ENCODE measurements at places on chromosomes 4 and X.

GRCh38 chrX:102042372-102043325, 82.8 kb upstream of the TCEAL2 start:
- no peak for DNase-seq

DNA sequence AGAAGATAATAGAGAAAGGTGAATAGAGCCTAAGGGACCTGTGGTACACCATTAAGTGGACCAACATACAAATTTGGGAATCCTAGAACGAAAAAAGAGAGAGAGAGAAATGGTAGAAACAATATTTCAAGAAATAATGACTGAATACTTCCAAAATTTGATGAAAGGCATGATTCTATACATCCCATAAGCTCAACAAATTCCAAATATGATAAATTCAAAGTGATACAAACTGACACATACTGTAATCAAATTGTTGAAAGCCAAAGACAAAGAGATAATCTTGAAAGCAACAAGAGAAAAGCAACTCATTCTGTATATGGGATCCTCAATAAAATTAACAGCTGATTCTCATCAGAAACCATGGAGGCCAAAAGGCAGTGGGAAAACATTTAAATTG, 20.6 kb upstream of the ZC4H2 start:
- no peak for DNase-seq

DNA sequence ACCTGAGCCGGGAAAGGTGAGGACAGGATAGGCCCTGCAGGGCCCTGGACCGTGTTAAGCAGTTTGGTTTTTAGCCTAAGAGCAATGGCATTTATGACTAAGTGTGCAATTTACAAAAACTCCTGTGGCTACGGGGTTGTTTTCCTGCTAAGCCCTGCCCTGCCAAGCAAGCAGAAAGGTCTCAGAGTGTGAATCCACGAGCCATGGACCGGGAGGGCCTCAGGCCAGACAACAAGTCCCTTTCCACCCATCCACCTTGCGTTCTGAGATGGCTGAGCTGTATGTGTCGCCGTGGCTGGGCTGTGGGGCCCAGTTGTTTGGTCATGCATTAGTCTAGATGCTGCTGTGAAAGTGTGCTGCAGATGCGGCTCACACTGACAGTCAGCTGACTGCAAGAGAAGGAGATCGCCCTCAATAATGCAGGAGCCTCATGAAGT, 33.9 kb upstream of the AFAP1 start:
- no peak for DNase-seq

GRCh38 chr4:47217884-47218283, 186.5 kb downstream of the GABRB1 start:
- no peak for DNase-seq

- DNase-seq, result no peak
Observed at GRCh38 chr4:16707874-16708273, 190.6 kb downstream of the LDB2 start.

DNA sequence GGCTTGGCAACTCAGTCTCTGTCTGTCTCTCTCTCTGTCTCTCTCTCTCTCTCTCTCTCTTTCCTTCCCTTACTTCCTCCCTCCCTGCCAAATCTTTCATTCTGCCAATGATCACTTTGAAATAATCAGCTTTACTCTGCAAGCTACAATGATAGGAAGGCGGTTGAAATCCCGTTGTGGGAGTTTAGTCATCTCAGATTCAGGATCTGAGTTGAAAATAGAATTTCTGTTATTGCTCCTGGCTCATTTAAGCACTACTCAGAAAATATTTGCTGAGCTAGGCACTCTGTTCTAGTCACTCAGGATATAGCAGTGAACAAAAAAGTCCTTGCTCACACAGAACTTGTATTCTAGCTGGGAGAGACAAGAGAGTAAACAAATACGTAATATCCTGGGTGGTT, 56.3 kb upstream of the DCTD start:
- no peak for DNase-seq

GRCh38 chr4:5019274-5019673, at the start of gene CYTL1:
Gene CYTL1, minus strand, starts transcription at chr4:5019458. Its CDS starts 13 bp downstream, at chr4:5019445.
- DNase-seq, result no peak

- no peak for DNase-seq
Observed at GRCh38 chr4:7396186-7396910, 38.4 kb downstream of the PSAPL1 start.

DNA sequence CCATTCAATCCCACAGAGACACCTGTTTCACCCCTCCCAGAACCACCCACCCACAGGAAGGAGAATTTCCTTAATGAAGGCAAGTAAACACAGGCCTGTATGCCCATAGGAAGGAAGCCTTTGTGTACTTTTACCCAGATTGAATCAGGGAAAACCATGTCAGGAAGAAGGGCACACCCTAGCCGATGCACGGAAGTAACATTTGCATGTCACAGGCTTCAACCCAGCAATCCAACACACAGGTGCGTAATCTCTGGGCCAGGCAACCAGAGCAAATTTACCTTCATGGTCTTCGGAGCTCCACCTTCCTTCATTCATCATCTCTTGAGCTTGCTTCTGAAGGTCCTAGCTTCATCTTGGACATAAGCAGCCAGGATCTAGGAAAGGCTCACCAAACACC, 206.3 kb downstream of the SHROOM3 start:
- no peak for DNase-seq

DNA sequence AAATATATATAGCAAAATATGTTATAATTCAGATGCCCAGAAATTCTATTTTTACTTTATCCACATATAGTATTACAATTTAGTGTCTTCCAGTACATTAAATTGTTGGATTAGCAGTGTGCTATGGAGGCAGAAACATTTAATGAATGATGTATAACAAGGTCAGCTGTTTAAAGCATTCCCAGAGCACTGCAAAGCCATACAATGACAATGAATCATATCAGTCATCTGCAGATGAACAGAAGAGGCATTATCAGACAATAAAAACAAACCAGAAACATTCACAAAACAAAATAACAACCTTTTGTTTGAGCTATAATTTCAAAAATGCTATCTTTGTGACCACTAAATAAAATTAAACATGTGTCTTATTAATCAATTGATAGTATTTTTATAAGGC, 524.2 kb downstream of the FAT4 start:
- no peak for DNase-seq

DNA sequence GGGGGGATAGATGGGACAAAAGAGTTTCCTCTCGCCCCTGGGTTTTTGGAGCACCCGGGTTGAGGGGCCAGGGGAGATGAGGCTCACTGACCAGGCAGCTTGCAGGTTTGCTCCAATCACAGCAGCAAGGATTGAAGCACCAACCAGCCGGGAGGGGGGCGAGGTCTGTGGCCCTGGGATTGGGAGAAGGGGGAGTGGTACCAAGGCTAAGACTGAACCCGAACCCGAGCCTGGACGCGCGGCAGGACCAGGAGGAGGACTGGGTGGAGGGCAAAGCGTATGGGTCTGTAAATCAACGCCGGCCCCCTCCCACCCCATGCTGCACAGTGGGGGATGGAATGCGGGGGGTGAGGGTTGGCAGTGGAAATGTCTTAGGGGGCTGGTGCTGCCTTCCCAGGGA, 3.5 kb downstream of the SOX3 start:
- no peak for DNase-seq

DNA sequence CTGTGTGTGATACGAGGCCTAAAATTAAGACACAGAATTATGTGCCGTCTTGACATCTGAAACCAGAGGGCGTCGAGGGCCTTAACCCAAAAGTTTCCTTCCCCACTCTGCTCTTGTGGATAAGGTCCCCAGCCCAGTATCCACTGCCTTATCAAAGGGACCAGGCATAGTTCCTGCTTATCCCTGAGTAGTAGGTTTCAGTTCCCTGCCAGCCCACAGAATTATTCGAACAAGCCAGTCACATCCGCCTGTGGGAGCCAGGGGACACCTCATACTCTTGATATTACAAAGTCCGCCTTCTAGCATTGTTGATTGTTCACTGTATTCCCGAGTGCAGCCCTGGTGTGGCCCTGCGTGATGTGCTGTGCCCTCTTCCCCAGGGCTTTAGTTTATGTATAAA, 5.4 kb upstream of the MMRN1 start:
- DNase-seq, result no peak

DNA sequence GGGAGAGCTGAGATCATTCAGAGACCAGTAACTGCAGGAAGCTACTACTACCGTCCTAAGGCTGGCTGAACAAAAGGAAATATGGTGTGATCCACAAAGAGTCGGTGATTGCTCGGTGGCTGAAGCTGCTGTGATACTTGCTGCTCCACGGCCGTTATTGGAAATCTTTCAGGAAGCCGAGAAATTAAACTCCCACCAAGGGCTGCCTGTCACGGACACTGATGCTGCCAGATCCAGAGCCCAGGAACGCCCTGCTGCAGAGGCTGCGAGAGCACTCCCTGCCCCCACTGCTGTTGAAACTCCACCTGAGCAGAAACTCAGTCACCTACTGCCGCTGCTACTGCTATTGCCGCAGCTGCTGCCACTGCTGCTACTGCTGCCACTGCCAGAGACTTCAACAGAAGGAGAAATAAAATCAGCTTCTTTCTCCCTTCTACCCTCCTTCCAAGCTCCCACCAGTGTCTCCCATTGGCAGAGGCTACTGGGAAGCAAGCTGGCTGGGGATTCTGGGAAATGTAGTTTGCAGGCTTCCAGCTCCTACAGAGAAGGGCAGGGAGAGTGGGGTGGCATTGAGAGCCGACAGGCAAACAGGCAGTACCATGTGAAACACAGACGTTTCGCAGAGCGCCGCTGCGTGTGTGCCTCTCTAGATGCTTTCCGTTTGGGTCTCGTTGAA, 126.0 kb upstream of the ENPP6 start:
- peak; percentile 21 for DNase-seq

GRCh38 chr4:185772391-185773093, 39.5 kb downstream of the SORBS2 start:
- no peak for DNase-seq

DNA sequence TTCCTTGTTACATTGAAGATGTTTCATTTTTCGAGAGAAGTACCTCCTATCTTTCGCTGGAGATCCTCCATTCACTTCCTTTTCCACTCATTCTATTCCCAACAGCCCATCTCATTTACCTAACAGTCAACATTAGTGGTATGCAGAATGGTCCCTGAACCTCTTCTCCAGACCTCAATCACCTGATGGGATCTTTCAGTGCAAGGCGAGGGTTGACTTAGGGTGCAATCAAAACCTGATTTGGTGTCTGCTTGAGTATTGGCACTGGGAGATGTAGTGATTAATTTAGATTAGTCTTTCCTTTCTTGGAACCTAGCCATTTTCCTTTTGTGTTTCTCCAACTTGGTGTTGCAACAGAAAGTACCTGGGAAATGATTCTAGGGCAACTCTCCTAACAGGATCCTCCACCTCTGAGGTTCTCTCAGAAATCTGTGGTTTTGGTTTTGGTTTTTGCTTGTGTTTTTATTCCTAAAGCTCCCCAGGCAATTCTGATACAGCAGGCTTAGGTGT, 18.4 kb downstream of the DDX3X start:
- no peak for DNase-seq

DNA sequence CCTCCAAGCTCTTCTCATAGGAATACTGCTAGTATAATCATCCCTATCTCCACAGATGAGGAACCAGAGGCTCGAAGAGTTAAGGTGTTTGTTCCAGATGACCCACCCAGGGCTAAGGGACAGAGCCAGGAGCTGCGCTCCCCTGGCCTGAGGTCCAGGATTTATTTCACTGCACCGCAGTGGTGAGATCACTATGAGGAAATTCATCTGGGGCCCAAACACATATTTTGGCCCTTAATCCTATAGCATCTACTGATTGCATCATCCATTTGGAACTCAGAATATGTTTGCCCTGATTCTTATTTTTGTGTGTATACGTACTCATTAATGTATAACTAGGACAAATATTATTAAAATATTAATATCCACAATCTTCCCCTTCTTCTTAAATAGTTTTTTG, 100.1 kb upstream of the RBPJ start:
- no peak for DNase-seq

GRCh38 chr4:139761461-139761860, 95.8 kb downstream of the MGST2 start:
- no peak for DNase-seq

GRCh38 chr4:181601103-181601502, 642.1 kb upstream of the TENM3 start:
- DNase-seq, result no peak

GRCh38 chrX:101163166-101163565, 56.4 kb upstream of the DRP2 start:
- DNase-seq, result no peak
